ENCODE measurements at places on chromosomes 3 and 15.

- no peak for DNase-seq
Observed at GRCh38 chr3:168806871-168807270, 711.1 kb upstream of the GOLIM4 start.

DNA sequence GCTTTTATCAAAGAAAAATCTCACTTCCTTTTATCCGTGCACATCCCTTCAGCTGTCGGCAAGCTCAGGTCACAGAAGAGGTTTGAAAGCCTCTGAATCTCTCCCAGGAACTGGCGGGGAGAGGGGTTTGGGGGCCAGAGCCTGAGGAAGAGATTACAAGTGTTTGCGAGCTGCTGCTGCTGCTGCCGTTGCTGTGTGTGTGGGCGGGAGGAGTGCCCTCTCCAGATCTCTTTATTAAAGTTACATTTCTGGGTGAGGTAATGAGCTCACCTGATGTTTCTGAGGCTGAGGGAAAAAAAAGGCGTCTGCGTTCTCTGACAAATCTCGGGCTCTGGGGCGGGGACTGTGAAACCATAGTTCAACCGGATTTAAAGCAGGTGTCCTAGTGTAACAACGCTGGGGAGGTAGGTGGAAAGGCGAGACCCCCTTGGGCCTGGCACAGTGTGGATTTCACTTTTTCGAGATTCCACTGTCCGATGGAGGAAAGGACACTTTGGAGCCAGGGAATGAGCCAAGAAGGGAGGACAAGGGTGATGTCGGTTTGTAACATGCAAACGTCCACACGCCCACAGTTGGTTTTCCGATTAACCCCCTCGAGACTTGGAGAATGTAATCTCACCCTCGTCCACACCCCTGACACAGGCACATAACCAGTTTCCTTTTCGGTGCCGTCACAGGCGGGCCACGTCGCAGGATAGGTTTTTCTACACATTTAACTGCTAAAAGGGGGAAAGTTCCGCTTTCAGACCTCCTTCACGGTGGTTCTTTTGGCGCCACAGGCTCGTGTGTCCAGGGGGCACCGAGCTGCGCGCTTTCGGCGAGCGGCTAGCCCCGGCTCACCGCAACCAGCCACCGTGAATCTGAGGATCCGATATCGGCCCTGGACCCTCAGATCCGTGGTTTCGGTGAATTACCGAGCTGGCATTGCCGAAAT is 2.1 kb downstream of the ALCAM start:
- peak; percentile 76 for DNase-seq

GRCh38 chr15:69297642-69298353 is 914 bp upstream of the PAQR5 start:
- no peak for DNase-seq

GRCh38 chr15:44593042-44593736 is 56.2 kb downstream of the EIF3J start:
- DNase-seq, result no peak

- no peak for DNase-seq
Observed at GRCh38 chr3:190807719-190808375, 54.6 kb downstream of the GMNC start.

- DNase-seq, result no peak
Observed at GRCh38 chr3:5767304-5767703, 579.8 kb downstream of the EDEM1 start.

GRCh38 chr3:108527817-108528216 is 17.4 kb upstream of the MYH15 start:
- no peak for DNase-seq

GRCh38 chr3:116050311-116050915 is 394.9 kb downstream of the LSAMP start:
- peak; percentile 34 for DNase-seq

DNA sequence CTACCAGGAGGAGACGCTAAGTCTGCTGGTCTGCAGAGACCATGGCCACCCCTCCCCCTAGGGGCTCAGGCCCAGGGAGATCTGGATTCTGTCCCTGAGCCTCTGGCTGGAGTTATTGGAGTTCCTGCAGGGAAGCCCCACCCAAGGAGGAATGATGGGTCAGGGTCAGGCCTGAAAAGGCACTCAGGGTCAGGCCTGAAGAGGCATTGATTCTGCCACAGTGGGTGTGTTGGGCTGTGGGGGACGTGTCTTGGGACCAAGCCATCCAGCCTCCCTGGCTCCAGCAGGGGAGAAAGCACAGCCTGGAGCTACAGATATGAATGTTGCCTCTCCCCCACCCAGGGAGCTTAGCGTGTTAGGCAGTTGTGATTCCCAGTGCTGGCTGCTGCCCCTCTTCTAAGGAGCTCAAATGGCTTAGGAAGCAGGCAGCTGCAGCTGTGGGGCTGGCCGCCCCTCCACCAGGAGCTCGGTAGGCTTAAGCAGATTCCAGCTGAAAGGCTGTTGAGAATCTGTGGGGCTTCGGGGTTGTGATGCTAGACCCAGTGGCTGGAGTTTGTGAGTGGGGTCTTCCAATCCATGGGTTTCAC is 176.7 kb downstream of the CHL1 start:
- no peak for DNase-seq

DNA sequence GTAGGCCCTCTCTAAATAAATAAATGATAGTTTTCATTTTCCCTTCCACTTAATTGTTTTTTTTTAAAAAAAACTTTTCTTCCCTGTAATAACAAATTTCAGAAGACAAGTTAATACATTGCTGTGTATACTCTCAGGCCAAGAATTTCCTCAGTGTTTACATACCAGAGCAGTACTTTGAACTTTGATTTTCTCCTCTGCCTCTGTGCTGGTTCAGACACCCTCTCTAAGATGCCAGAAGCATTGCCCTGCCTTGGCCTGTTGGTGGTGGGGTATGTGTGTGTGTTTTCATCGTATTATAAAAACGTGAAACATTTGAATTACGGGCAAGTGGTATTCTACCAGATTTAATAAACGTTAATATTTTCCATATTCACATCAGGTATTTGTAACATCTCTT is 70.1 kb downstream of the SMAD3 start:
- no peak for DNase-seq

GRCh38 chr15:59830098-59830497 is 141.0 kb upstream of the BNIP2 start:
- no peak for DNase-seq

GRCh38 chr3:46372492-46373359 is 2.0 kb downstream of the CCR5 start:
- DNase-seq, result peak; percentile 58

- DNase-seq, result no peak
Observed at GRCh38 chr15:41417418-41418195, 712 bp downstream of the RTF1 start.

- DNase-seq, result no peak
Observed at GRCh38 chr3:128011140-128011539, 41.1 kb upstream of the SEC61A1 start.

- no peak for DNase-seq
Observed at GRCh38 chr3:179544981-179545645, 17.6 kb upstream of the ACTL6A start.

- DNase-seq, result no peak
Observed at GRCh38 chr3:9747267-9747666, 2.5 kb upstream of the OGG1 start.

GRCh38 chr15:45885801-45886200 is 251.0 kb downstream of the SQOR start:
- DNase-seq, result no peak

DNA sequence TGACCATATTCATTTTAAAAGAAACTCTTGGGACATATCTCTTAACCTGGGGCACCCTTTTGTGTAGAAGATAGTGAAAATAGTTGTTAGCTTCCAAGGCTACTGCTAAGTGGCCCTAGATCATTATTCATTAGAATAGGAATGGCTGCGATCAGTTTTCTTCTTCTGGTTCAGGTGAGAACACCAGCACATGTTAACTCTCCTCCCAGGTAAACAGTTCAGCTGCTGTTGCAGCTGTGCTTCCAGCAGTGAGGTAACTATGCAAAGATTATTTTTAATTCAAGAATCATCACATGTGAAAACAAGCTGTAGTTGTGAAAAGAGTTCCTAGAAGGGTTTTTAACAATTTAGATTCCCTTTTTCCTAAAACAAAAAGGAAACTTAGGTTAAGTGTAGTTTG is 43.3 kb downstream of the ZPLD1 start:
- no peak for DNase-seq

DNA sequence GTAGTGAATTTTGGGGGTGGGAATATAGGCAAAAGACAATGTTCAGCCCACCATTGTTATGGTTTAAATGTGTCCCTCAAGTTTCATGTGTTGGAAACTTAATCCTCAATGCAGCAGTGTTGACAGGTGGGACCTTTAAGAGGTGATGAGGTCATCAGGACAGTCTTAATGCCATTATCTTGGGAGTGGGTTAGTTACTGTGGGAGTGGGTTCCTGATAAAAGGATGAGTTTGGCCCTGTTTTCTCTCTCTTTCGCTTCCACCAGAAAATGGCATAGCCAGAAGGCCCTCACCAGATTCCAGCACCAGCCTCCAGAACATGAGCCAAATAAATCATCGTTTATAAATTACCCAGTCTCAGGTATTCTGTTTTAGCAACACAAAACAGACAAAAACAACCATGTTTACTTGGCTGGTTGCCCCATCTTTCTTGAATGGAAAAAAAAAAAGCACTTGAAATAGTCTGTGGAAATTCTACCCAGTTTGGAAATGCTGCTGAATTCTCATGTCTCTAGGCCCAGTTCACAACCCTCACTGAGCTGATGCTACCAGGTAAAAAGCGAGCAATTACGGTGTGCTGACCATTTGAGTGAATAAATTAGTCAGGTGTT is 31.0 kb upstream of the MFSD1 start:
- DNase-seq, result no peak

- DNase-seq, result no peak
Observed at GRCh38 chr3:149310796-149311534, 22.5 kb downstream of the TM4SF18 start.

DNA sequence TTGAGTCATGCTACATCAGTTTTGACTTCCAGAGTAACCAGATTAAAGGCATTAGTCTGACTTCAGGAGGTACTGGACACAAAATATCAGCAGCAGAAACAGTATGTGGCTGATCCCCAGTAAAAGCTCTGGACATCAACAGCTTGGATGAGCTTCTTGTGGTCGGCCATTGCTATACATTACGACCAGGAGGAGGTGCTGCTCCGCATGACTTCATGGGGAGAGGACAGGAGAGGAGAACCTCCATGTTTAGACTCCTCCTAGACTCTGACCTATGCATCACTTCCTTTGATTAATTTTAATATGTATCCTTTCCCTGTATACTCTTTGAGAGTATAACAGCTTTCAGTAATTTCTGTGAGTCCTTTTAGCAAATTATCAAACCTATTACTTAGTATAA is 285.6 kb upstream of the ARHGEF26 start:
- DNase-seq, result no peak

DNA sequence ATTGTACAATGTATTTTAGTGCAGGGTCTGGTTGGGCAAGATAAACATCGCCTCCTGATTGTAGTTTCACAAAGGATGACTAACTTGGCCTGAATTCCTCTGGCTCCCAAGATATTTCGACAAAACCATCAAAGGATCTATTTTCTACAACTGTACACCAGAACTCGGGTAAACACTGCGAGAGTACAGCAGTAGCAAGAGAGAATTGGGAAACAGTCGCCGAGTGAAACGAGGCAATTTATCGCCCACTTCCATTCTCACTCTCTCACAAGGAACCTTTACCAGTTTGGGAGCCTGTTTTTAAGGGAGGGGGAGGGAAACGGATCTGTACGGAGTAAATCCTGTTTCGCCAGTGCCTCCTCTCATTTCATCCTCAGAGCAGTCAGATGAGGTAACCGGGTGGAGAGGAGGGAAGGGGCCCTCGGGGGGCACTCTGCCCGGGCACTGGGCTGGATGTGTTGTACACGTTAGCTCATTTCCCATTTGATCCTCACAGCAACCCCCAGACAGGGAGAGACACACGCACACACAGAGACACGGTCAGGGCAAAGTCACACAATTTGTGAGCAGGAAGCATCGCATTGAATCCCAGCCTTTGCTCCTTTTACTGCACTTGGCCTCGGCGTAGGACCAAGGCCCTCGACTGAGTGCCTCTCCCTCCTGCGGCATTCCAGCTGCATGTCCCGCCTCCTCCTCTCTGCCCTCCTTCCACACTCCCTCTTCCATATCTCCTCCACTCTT is 120.1 kb downstream of the LIPC start:
- DNase-seq, result peak; percentile 46

DNA sequence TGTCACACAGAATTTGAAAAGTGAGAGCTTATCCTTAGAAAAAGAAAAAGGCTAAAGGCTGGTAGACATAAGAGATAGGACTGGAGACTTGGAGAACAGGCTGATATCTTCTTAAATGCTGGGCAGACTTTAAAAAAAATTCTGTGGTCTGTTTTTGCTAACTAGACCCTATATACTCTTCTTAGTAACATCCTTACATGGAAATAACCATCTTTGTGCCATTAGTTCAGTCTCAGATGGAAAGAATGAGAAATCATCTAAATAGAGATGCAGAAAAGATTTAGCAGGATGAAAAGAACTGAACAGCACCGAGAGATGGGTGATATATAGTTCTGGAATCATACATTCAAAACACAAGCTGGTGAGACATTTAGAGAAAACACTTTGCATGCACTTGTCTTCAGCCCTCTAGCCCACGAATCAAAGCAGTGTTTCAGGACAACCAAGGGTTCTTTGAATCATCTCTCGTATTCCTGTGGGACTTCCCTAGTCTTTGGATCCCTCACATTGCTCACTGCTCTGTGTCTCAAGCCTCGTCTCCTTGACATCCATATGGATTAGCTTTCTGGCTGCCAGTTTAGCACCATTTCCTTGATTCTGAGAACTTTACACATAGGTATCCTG is 93.0 kb upstream of the LYSMD4 start:
- no peak for DNase-seq

DNA sequence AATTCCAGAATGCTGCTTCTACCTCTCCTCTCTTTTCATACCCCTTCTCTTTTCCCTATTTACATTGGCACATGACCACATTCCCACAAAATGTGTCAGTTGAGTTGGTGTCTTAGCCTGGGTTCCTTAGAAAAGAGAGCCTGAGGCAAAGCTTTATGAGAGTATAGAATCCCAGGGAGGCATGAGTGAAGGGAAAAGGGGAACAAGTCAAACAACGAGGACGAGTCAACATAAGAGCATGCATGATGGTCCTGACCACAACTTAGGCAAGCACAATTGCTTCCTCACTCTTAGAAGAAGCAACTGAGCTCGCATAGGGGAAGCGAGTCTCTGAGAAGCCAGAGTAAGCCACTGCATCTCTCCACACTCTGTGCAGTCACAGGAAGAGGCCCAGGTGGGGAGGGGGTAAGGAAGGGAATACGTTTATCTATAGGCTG is 15.4 kb upstream of the ZNF774 start:
- peak; percentile 82 for DNase-seq

DNA sequence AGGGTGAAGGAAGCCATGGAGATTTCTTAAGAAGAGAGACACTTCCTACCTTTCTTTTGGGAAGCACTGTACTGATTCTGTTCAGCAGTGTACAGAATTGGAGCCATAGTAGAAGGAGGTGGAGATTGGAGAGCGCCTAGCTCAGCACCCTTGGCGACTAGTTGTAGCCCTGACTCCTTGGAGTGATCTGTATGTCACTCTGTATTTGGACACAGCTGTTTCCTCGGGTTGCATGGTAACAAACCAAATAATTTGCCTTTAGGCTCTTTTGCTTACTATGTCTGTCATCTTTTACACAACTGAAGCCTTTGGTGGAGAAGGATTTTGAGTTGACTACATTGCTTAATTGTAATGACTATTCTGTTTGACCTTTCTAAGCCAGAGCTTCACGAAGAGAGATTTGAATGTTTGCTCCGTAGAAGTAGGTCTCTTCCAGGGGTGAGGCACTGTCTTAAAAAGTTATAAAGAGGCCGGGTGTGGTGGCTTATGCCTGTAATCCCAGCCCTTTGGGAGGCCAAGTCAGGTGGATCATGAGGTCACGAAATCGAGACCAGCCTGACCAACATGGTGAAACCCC is 77.1 kb downstream of the AKAP13 start:
- DNase-seq, result no peak

Measured in pons (tissue), 1 donor.